Activated CD4-positive, alpha-beta memory T cell treated with anti-CD3 and anti-CD28 coated beads, Interleukin-2, amount 10 ng/mL, durations not matched to agents 7 days and 5 days (primary cell): ENCODE measurements at places on chromosomes 4 and X. TPM values are rescaled to one million over a fixed set of nuclear protein-coding genes. Genes with fewer than 3 reads are reported as not detected.

PRRG3 gene
- not detected for total RNA-seq

DNA sequence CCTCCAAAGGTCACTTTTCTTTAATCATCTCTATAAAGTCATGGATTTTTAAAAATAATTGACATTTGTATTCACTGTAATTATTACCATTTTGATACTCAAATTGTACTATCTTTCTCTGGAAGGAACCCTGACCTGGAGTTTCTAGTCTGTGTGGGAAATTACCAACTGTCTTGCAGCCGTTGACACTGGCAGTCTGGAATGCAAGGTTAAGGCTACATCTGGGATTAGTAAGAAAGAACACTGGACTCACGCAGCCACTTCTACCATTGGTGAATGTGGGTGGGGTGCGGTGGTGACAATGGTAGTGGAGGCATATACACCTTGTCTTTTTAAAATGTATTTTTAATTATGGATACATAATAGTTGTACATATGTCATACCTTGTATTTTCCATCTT, 40.9 kb downstream of the EGF start:
- no peak for DNase-seq

GRCh38 chr4:13413729-13414437, 70.3 kb downstream of the RAB28 start:
- no peak for DNase-seq

SYNPO2 gene
- total RNA-seq, result 0.50 TPM

- no peak for DNase-seq
Observed at GRCh38 chr4:104909376-104909775, 237.3 kb upstream of the TET2 start.

DNA sequence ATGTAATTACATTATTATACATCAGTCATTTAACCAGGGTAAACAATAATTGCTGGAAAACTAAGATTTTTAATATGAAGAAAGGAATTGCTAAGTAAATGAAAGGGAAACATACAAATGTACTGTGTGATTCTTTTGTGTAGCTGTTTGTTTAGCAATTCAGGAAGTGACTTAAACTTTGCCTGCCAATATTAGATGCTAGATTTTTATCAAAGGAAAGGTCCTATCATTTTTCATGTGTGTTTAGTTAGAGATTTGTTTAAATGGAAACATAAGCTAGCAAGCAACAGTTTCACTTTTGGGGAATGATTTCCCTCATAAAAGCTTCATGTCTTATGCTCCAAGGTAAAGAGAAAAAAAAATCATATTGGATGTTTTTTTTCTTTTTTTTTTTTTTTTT, 95.1 kb upstream of the LIMCH1 start:
- DNase-seq, result no peak
